Muscle of leg (tissue), 16 donors: ENCODE measurements at places on chromosomes 16 and 17.
A peak's percentile ranks its signal among the peaks of the same experiment; 100 is the strongest.

GRCh38 chr17:72667096-72668063, 425.1 kb downstream of the SLC39A11 start:
- no peaks in the 10 kb centered on the region for H3K27me3 ChIP-seq
- no peaks in the 10 kb centered on the region for H3K36me3 ChIP-seq
- H3K4me1 ChIP-seq: peaks cover 16% of the 10 kb centered on the region

DNA sequence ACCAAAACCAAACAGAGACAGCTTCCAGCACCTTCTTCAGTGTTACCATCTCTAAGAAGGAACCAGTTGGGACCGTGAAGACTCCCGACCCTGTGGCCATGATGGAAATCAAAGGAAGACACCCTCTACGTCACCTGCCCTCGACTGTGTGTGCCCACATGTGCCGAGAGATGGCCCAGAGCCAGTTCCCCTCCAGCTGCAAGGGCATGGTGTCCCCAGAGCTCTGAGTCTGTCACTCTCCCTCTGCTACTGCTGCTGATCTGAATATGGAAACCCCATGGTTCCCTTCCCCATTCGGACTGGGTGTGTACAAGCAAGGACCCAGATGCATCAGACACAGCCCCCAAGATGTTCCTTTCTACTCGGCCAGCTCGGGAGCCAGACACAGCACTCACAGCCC, 76.4 kb downstream of the SOCS1 start:
- H3K4me1 ChIP-seq: peaks cover 19% of the 10 kb centered on the region
- peaks cover 18% of the 10 kb centered on the region for H3K36me3 ChIP-seq
- no peak for DNase-seq
- H3K4me3 ChIP-seq: no peak overlapping the region
- H3K27ac ChIP-seq: no peak overlapping the region
- no peaks in the 10 kb centered on the region for H3K27me3 ChIP-seq

GRCh38 chr16:23105309-23105708, 43.9 kb downstream of the USP31 start:
- H3K4me3 ChIP-seq: no peak overlapping the region
- H3K36me3 ChIP-seq: peaks cover 2% of the 10 kb centered on the region
- no peak overlapping the region for H3K27ac ChIP-seq
- H3K4me1 ChIP-seq: no peaks in the 10 kb centered on the region
- H3K27me3 ChIP-seq: no peaks in the 10 kb centered on the region

DNA sequence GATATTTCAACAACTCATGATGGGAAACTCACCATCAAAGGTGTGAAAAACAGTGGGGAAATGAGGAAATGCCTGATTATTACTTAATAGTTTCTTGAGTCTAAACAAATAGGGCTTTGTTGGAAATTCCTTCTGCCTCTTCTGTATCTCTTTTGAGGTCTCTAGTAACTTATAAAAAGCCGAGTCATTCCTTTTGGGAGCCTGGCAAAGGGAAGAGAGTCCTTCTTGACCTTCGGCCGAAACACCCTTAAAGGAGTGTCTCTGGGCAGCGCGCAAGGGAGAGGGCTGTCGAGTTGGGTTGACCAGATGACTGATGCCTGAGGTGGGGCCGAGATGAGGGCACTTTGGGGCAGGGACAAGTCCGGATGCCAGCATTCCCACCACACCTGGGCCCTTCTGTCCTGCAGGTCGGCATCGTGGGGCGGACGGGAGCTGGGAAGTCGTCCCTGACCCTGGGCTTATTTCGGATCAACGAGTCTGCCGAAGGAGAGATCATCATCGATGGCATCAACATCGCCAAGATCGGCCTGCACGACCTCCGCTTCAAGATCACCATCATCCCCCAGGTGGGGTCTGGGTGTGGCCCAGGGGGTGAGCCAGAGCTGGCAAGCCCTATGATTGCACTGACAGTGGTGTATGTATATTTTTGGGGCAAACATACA, 89.2 kb downstream of the ABCC6 start:
- H3K27me3 ChIP-seq: no peaks in the 10 kb centered on the region
- H3K27ac ChIP-seq: no peak overlapping the region
- H3K4me3 ChIP-seq: no peak overlapping the region
- H3K36me3 ChIP-seq: peaks cover 22% of the 10 kb centered on the region

GRCh38 chr17:78899361-78900260, 3.4 kb downstream of the CEP295NL start:
- H3K4me3 ChIP-seq: no peak overlapping the region
- peaks cover 37% of the 10 kb centered on the region for H3K36me3 ChIP-seq
- H3K27ac ChIP-seq: peak overlapping the region; percentile 55
- DNase-seq: no peak
- peaks cover 60% of the 10 kb centered on the region for H3K4me1 ChIP-seq

DNA sequence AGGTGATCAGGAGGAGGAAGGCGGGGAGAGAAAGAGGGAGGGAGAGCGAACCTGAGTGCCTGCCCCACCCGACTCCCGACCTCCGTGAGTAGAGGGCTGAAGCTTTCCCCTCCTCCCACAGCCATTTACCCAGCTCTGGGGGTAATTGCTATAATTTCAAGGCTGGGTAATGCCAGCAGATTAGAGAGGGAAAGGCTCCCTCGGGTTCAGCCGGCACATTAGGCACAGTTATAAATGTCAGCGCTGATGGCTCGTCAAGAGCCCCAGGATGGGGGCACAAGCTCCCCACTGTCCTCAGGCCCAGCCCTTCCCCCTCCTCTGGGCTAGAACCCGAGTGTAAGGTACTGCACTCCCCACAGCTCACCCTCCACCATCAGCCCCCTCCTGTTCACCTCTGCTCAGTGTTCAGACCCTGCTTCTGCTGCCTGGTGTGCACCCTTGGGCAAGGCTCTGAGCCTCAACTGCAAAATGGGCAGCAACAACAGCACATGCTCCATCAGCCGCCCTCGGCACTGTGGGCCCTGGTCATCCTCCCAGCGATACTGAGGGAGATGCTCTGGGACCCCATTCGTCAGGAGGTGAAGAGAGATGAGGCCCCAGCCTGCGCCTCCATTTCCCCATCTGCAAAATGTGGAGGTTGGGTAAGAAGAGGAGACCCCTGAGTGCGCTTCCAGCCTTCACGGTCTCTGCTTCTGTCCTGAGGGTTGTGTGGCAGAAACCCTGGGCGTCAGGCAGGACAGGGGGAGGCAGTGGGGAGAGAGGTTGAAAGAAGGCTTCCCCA, 77.2 kb downstream of the NT5M start:
- H3K27me3 ChIP-seq: peaks cover 3% of the 10 kb centered on the region
- H3K4me1 ChIP-seq: peaks cover 22% of the 10 kb centered on the region
- DNase-seq: no peak
- no peaks in the 10 kb centered on the region for H3K36me3 ChIP-seq

GRCh38 chr16:85570213-85570734, 42.8 kb upstream of the GSE1 start:
- no peak for DNase-seq
- H3K36me3 ChIP-seq: no peaks in the 10 kb centered on the region
- H3K27ac ChIP-seq: peak overlapping the region; percentile 21
- H3K27me3 ChIP-seq: no peaks in the 10 kb centered on the region

- H3K4me1 ChIP-seq: peaks cover 17% of the 10 kb centered on the region
- no peak within 1 kb of the TSS for H3K27ac ChIP-seq
- H3K36me3 ChIP-seq: no peaks in the 10 kb centered on the region
- peak; percentile 56 for DNase-seq
- H3K4me3 ChIP-seq: peak within 1 kb of the TSS; percentile 32
Observed at GRCh38 chr16:66427036-66427860, at the start of gene BEAN1. Gene BEAN1 (plus strand): TSS chr16:66427295. CDS start chr16:66437677, 10,382 bp downstream.

- H3K27ac ChIP-seq: no peak overlapping the region
- H3K4me1 ChIP-seq: peaks cover 28% of the 10 kb centered on the region
- no peak overlapping the region for H3K4me3 ChIP-seq
- no peak for DNase-seq
- H3K27me3 ChIP-seq: peaks cover 32% of the 10 kb centered on the region
Observed at GRCh38 chr17:42068979-42069378, 18.6 kb upstream of the C17orf113 start.
